MCF 10A (cell line): ENCODE measurements at places on chromosomes 12 and 14.

- peak; percentile 95 for DNase-seq
Observed at GRCh38 chr12:29743801-29744200, 39.9 kb downstream of the TMTC1 start.

DNA sequence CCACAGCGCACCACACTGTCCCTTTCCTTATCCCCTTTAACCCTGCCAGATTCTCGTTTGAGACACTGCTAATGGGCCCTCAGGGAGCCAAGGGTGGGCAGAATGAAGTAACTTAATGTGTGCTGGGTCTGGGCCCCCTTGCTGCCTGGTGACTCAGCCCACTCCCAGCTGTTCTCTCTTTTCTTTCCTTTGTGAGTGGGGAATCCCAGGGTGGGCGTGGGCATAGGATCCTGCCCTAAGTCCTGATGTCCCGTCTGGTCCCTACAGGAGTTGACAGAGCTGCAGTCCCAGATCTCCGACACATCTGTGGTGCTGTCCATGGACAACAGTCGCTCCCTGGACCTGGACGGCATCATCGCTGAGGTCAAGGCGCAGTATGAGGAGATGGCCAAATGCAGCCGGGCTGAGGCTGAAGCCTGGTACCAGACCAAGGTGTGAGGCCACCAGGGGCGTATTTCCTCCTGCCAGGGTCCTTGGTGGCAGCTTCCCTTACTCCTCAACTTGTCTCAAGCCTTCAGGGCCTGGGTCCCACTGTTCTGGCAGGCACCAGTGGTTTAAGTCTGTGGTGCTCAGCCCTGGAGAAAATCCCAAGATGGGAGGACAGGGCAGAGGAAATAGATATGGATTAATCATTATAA is 8.3 kb downstream of the KRT7 start:
- peak; percentile 34 for DNase-seq

- no peak for DNase-seq
Observed at GRCh38 chr12:105882404-105882803, 256.4 kb downstream of the NUAK1 start.

DNA sequence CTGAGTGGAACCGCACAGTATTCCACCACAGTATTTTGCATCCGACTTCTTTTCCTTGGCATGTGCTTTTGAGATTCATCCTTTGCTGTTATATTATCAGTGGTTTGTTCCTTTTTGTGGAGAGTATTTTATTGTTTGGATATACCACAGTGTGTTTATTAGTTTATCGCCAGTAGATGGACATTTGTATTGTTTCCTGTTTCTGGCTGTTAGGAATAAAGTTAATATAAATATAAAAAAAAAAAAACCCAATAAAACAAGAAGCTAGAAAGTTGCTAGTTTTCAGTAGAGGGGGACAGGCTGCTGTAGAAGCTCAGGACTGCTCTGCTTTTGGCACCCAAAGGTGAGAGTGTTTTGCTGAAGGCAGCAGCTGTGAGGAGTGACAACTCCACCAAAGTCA is 62.0 kb upstream of the EEA1 start:
- DNase-seq = no peak
